ENCODE measurements at places on chromosomes 12 and 14.

DNA sequence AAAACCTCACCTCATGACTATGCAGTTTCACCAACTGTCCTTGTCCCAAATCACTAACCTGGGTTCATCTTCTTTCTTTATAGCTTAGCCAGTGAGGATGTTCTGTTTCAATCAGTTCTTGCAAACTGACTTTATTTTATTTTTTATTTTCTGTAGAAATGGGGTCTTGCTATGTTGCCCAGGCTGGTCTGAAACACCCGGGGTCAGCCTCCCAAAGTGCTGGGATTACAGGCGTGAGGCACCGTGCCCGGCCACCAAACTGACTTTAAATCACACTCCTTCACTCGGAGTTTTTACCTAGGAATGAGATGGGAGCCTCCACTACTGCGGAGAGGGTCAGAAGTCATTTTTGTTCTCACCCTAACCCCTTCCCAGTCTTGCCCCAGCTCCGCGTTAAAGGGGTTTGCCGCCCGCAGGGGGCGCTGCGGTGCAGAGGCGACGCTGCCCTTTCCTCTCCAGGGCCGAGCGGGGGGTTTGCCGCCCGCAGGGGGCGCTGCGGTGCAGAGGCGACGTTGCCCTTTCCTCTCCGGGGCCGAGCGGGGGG lies 7.0 kb upstream of the B4GALNT3 start:
- peak; percentile 41 for DNase-seq

DNA sequence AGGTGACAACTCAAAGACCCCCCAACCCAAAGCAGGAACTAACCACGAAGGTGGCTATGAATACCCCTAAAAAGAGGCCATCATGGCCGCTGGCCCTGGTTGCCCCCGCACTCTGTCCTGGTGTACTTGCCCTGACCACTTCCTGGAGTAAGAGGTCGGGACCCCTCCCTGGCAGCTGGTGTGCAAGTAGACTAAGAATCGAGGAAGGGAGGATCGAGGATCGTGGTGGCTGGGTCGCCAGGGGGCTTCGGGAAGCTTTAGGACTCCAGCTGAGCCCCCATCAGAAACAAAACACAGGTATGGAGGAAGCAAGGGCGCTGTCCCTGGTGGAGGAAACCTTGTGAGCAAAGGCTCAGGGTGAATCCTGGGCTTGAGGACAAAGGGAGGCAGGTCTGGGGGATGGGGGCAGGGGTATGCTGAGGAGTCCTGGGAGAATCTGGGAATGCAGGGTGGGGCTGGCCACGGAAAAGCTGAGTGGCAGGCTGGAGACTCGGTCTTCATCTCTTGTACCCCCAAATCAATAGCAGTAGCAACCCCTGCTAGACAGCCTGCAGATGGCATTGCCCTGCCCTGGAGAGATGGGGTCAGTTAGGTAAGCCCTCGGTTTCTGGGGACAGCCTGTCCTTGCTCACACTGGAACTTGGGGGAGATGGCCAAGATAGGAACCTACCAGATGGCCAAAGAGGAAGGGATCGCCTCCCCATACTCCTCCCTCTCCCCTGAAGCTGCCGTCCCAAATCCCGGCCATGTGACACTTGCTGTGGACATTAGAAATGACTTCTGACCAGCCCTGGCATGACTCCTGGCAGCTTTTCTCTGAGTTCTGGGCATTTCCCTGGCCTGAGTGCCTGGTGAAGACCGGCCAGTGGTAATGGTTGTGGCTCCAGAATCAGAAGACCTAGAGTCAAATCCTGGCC lies 45.3 kb upstream of the ESRRB start:
- DNase-seq = no peak

- no peak for DNase-seq
Observed at GRCh38 chr12:68780731-68781130, 27.2 kb upstream of the MDM2 start.

DNA sequence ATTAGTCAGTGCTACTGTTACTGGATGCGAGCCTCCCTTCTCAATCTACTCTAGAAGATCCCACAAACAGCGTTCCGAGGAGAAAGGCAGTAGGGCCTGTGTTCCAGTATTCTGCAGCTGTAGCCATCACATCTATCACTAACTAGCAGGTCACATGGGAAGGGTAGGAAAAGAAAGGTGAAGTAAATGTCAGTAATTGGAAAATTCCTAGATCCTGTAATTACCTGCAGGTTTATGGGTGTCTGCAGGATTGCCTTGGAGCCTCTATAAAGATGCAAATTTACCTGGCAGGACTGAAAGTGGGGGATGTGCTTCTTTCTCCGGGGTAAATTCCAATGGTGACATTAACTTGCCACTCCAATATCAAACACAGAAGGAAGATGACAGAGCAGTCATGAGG lies 77.8 kb downstream of the FERMT2 start:
- DNase-seq = no peak

- DNase-seq = no peak
Observed at GRCh38 chr12:66572845-66573244, 106.0 kb downstream of the GRIP1 start.

GRCh38 chr12:119180380-119181040 lies 1.8 kb downstream of the HSPB8 start:
- DNase-seq = no peak

DNA sequence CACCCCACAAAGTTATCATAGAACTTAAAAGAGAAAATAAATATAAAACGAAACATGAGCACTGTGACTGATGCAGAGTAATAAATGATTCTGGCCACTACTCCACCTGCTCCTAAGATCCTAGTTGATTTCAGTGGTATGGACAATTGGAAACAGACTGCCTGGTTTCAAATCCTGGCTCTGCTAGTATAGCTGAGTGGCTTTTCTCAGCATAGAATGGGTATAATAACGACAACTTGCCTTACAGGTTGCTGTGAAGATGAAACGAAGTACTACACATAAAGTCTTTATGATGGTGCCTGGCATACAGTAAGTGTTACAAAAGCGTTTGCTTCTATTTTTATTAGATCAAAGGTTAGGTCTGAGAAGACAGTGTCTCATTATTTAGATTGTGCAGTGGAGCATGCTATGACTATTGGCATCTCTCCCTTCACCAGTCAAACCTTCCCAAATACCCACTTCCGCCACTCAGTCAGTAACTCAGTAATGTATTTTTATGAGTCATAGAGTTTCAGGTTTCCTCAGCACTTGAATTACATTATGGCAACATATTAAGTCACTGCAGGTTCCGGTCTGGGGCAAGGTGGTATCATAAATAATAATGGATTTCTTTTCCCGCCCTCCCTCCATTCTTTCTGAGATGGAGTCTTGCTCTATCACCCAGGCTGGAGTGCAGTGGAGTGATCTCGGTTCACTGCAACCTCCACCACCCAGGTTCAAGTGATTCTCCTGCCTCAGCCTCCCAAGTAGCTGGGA lies 29.7 kb upstream of the NR2C1 start:
- DNase-seq = peak; percentile 31

DNA sequence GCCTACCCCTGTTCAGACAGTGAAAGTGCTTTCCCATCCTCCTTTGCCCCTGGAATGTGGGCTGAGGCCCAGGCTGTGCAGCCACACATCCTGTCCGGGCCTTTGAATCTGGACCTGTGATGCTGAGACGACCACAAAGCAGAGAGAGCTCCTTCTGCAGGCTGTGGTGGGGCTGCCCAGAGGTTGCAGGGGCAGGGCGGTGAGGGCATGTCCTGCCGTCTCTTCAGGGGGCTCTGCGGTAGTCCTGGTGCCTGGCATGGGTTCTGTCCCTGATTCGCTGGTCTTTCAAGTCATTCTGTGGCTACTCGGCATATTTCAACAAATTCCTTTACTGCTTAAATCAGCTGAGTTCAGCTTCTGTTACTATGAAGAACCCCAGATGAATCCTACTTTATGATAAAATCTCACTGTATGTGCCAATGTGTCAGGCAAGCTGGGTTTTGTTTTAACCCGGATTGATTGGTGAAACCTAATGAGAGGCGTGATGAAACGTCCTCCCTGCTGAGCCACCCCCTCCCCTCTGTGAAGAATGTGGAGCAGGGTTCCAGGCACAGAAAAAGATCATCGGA lies 63.4 kb upstream of the DICER1 start:
- DNase-seq = no peak

DNA sequence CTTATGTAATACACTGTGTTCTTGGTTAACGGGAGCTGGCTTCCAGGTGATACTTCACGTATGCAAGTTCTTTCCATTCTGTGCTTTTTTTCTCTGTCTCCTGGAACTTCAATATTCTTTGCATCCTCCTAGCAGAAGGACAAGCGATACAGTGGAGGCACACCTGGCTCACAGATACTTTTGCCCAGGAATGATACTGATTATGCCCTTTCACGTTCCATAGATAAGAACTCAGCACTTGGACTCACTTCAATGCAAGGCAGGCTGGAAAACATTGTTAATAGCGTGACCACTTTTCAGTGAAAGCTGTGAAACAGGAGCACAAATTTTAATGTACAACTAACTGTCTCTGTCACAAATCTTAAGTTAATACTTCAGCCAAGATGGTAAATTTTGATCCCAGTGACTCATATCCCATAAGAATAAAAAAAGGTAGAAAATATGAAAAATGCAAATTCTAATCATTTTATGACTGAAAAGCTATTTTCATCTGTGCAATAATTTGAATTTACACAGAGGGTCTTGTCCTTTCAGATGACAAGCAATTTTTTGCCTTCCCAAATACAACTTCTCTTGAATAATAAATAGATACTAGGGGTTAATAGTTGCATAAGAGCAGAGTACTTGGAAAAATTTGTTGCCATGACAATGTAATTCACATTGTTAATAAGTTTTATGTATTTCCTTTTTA lies 919.0 kb downstream of the GALC start:
- DNase-seq = no peak

DNA sequence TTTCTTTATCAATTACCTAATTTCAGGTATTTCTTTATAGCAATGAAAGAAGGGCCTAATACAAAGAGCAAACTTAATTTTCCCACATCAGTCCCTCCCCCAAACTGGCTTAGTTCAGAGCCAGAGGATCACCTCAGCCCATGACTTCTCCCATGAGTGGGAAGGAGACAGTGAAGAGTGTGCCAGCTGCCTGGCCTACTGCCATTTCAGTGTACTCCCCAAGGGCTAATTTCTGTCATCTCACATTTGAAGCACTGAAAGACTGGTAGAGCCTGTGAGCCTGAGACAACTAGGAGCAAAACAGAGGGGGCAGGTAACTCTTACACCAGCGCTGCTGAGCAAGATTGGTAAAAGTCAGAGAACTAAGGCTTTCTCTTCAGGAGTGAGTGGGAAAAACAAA lies 29.1 kb upstream of the ADAM20 start:
- no peak for DNase-seq

DNA sequence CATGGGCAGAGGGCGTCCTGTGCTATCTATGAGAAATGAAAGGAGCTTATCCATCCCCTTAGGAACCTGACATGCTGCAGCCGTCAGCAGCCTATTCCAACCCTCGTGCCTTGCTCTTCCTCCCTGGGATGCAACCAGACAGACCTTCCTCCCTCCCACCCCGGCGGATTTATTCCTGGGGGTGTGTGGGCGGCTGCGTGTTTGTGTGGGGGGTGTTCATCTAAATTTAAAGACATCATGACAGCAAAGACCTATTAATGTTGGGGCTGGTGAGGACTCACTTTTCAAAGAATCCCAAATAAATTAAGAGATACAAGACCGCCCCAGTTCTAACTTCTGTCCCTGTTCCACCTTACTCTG lies 52.0 kb downstream of the WSCD2 start:
- DNase-seq = no peak

DNA sequence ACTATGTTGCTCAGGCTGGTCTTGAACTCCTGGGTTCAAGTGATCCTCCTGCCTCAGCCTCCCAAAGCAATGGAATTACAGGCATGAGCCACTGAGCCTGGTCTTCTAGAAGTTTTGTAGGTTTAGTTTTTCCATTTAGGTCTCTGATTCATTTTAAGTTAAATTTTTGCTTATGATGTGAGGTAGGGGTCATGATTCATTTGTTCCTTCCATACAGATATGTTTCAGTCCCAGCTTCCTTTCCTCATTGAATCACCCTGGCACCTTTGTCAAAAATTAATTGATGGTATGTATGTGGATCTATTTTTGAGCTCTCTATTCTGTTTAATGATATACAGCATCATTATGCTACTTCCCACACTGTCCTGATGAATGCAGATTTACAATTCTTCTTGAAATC lies 25.6 kb upstream of the CABP1 start:
- DNase-seq = no peak

Data from CD4-positive, alpha-beta T cell treated with Interleukin-17A for 4 hours (primary cell).